Cerebellum (tissue), 4 donors: ENCODE measurements at places on chromosomes 2 and 18.

DNA sequence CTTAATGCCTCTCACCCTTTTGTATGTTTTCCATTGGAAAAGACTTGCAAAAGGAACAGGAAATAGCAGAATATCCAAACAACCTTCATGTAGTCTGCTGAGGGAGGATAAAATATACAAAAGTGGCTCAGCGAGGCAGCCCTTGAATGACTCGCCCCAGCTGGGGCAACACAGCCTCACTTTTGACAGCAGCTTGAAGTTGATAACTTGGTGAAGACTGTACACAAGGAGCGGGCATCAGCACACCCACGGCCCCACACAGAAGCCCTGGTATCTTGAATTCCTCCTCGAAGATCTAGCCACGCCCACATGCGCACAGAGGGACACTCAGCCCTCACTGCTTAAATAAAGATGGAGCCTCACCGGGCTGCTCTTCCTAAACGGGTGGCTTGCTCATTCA, 161.0 kb downstream of the IRS1 start:
- DNase-seq = no peak

GRCh38 chr2:178401994-178402437, 49.0 kb downstream of the PRKRA start:
- no peak for DNase-seq

DNA sequence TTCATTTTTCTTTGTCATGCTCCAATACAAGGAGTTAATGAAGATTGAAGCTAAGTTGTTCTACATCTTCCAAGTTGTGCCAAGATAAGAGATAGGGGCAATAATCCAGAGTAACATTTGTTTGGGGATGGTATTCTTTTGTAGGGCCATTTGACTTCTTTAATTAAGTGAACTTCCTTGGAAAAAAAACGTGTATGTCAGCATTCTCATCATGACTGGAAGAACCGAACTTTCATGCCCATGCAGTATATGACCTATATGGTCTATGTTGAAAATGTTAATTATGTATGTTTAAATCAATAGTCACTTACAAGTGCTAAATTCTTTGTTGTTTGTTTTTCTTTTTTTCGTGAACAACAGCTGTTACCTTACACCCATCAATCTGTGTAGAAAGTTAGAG, 319.5 kb upstream of the LRRTM1 start:
- DNase-seq = no peak

- no peak for DNase-seq
Observed at GRCh38 chr2:196182439-196183171, 11.2 kb upstream of the STK17B start.

DNA sequence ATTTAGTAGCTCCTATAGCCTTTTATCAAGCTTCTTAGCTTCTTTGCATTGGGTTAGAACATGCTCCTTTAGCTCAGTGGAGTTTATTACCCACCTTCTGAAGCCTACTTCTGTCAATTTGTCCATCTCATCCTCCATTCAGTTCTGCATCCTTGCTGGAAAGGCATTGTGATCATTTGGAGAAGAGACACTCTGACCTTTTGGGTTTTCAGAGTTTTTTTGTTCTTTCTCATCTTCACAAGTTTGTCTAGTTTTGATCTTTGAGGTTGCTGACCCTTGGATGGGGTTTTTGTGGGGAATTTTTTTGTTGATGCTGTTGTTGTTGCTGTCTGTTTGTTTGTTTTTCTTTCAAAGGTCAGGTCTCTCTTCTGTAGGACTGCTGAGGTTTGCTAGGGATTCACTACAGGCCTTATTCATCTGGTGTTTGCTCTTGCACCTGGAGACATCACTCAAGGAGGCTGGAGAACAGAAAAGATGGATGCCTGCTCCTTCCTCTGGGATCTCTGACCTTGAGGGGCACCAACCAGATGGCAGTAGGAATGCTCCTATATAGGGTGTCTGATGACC, 13.9 kb upstream of the TANK start:
- DNase-seq = no peak

DNA sequence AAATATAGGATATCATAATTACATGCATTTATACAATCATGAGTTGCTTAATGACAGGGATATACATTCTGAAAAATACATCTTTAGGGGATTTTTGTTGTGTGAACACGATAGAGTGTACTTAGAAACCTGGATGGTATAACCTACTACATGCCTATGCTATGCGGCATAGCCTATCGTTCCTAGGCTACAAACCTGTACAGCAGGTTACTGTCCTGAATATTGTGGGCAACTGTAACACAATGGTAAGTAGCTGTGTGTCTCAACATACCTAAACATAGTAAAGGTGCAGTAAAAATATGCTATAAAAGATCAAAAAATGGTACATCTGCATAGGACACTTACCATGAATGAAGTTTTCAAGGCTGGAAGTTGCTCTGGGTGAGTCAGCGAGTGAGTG, 6.5 kb downstream of the C2orf72 start:
- no peak for DNase-seq

DNA sequence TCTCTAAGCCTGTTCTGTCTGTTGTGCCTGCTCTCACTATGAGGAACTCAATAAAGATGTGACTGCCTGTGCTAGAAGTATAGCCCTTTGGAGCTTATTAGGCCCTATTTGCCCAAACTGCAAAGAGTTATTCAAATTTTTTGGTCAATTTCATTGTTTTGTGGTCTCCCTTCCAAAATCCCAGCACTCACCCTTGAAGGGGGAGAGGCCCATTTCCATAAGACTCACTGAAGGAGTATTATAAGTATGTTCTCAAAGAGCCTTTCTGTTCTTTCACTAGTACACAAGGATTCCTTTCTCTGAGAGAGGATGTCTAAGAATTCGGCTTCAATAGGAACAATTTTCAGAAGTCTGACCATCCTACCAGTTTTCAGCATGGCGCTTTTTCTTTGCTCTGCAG, 641.9 kb upstream of the REG3G start:
- no peak for DNase-seq

DNA sequence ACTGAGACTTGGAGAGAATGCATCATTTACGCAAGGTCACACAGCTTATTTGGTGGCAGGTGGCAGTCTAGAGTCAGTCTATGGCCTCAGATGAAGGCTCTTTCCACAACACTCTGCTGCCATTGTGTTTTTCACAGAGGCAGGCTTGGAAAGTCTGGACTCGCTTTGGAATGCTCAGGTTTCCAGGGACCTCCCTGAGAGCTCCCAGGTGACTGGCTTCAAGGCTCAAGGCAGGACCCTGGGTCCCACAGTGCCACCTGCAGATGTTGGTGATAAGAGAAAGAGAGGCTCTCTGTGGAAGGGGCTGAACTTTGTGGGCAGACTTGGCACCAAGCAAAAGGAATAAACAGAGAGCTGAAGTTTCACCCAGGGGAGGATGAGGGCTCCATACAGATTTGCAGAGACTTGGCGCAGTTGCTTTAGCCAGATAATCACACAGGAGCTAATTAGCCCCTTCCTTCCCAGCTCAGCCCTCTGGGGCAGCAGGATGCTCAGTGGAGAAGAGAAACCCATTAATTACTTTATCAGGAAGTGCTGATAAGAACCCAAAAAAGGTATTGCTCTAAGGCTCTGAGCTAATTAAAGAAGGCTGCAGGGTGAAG, 103.5 kb downstream of the LBH start:
- no peak for DNase-seq

DNA sequence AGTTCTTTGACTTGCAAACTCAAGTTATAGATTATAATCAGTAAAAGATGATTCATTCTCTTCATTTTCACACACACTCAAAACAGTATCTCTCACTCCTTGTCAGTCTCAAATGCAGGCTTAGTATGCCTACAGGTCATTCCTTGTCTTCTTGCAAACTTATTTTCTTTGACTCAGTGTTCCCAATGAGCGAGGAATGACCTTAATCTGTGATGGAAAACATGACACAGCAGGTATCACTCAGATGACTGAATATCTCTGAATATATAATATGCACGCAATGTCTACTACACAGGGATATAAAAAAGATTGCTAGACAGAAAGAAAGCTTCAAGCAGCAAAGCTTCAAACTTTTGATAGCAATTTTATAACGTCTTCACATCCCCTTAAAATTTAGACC, 127.8 kb upstream of the RGPD4 start:
- DNase-seq = no peak

DNA sequence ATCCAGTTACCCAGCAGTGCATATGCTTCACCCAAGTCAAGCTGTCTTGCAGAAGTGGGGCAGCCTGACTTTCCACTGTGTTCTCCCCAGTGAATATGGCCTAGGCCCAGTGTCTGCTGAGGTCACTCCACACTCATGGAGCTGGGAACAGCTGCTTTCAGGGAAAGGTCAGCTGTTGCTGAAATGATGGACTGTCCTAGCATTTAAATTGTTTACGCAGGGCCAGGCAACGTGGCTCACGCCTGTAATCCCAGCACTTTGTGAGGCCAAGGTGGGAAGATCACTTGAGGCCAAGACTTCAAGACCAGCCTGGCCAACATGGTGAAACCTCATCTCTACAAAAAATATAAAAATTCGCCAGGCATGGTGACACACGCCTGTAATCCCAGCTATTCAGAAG, 86.5 kb downstream of the LIPG start:
- no peak for DNase-seq

GRCh38 chr2:212777020-212777491, 238.5 kb upstream of the ERBB4 start:
- peak; percentile 15 for DNase-seq

GRCh38 chr2:240397542-240397916, 37.9 kb upstream of the GPC1 start:
- no peak for DNase-seq

- no peak for DNase-seq
Observed at GRCh38 chr18:38709122-38709521, 1143.5 kb upstream of the CELF4 start.

- no peak for DNase-seq
Observed at GRCh38 chr18:74499633-74500032, 3.5 kb downstream of the CNDP2 start.

- DNase-seq = no peak
Observed at GRCh38 chr2:169010633-169011460, 20.3 kb downstream of the ABCB11 start.

- DNase-seq = no peak
Observed at GRCh38 chr2:176516051-176516602, 246.9 kb downstream of the MTX2 start.

GRCh38 chr2:43088143-43089073, 138.0 kb downstream of the ZFP36L2 start:
- DNase-seq = no peak

- DNase-seq = no peak
Observed at GRCh38 chr18:37403100-37403781, 162.4 kb downstream of the CELF4 start.

DNA sequence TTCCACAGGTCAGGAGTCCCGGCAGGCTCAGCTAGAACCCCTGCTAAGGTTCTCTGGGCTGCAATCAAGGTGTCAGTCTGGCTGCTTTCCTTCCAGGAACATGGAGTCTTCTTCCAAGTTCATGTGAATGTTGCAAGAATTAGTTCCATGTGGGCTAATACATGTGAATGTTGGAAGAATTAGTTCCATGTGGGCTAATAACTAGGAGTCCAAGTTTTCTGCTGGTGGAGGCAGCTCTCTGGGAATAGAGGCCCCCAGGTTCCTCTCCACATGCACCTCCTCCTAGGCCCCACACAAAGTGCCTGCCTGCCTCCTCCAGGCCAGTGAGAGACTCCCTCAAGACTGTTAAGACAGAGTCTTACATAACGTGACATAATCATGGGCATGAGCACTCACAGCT, 140.8 kb upstream of the SLC35G4 start:
- DNase-seq = no peak

DNA sequence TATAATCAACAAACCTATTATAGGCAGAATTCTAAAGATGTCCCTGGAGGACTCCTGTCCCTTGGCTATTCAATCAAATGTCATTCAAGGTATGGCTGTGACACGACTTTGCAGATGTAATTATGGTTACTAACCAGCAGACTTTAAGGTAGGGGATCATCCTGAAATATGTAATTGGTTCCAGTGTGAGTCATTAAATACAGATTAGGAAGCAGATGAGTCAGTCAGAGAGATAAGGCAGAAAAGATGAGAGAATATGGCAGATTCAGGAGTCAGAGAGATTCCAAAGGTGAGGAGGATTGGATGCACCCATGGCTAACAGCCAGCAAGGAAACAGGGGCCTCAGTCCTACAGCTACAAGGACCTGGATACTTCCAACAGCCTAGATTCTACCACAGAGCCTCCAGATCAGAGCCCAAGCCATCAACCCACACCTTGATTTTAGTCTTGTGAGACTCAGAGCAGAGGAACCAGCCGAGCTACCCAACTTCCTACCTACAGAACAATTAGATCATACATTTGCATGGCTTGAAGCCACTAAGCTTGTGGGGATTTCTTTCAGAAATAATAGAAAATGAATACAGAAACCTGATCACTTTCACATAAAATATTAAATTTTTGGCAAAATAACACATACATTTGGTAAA, 11.2 kb upstream of the PROM2 start:
- no peak for DNase-seq

GRCh38 chr2:1886405-1886992, 142.2 kb upstream of the PXDN start:
- peak; percentile 52 for DNase-seq

- no peak for DNase-seq
Observed at GRCh38 chr2:141316606-141317005, 814.2 kb downstream of the LRP1B start.

DNA sequence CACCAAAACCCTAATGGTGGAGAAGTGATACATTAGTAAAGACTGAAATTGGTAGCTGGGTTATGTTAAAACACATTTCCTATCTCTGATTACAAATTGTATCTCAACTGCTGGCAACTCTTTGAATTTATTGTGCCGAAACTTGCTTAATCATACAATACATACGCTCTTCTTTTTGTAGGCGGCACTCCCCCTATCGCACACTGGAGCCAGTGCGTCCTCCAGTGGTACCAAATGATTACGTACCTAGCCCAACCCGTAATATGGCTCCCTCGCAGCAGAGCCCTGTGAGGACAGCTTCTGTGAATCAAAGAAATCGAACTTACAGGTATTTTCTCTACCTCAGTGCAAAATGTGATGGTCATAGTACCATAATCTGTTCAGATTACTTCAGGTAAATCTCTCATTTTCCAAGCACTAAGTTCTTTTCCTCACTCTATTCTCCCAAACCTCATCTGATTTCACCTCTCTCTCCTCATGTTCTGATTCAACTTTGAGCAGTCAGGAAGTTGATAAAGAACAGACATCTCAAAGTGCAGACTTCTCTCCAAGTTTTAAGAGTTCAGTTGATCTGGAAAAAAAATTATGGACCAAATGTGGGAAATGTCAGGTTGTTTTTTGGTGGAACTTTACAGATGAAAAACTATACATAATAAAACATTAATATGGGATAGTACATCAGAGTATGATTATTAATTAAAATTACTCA, 66.5 kb downstream of the ABI2 start:
- DNase-seq = no peak

GRCh38 chr2:149221002-149221401, 109.4 kb upstream of the LYPD6 start:
- no peak for DNase-seq
